ENCODE measurements at places on chromosomes 6 and 20.

DNA sequence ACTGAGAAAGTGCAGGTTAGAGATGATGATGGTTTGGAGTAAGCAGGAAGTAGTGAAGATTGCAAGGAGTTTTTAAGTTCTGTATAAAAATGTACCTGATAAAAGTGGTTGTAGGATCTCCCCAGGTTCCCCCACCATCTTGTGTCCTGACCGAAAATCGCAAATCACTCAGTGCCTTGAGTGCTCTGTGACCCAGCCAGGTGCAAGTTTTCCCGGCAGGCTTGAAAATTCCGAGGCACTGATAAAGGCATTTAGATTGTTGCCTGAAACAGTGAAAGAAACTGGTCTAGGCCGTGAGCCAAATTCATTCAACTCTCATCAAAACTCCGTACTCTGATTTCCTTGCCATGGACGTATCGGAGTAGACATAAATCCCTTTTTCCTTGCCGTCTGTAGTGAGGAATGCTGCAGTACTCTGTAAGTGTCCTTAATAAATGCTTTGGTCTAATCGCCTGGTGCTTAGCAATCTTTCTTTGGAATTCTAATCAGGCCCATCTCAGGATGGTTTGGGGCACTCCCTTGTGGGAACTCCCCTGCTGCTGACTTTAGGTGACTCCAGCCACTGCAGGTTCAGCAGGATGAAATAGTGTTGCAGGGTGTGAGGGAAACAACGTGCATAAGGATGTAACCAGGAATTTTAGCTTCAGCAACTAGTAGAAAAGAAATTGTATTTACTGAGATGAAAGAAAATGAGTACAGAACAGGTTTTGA is 1199.8 kb upstream of the MAP3K7 start:
- no peak for DNase-seq

DNA sequence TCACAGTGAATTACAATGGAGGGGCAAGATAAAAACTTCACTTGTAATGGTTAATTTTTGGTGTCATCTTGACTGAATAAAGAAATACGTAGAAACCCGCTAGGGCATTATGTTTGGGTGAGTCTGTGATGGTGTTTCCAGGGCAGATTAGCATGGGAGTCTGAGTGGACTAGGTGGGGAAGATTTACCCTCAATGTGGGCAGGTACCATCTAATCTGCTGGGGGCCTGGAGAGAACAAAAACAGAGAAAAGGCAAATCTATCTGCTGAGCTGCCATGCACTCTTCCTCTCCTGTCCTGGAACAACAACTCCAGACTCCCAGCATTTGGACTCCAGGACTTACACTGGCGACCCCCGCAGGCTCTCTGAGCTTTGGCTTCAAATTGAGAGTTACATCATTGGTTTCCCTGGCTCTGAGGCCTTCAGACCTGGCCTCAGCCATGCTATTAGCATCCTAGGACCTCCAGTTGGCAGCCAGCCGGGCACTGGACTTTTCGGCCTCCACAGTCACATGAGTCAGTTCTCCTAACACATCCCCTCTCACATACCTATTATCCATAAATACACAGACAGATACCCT is 19.7 kb downstream of the NINL start:
- DNase-seq = no peak

DNA sequence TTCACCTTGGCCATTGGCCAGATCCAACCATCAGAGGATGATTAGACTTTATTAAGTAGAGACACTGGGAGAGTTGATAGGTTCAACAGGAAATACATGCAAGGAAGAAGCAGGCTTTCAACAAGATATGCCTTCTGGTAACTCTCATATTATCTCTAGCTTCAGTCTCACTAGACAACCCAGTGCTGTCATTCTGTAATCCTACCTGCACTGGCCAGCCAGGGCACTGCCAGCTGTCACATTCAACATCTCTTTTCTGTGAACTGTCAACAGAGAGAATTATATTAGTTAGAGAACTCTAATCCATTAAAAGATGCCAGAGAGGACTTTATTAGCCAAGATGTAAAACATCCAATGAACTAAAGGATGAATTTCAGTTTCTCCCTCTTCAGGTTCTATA is 337.9 kb upstream of the JAG1 start:
- DNase-seq = no peak

GRCh38 chr6:165231581-165232561 is 77.5 kb downstream of the C6orf118 start:
- no peak for DNase-seq

- DNase-seq = no peak
Measured at GRCh38 chr20:10501402-10501801, 66.3 kb downstream of the SLX4IP start.

DNA sequence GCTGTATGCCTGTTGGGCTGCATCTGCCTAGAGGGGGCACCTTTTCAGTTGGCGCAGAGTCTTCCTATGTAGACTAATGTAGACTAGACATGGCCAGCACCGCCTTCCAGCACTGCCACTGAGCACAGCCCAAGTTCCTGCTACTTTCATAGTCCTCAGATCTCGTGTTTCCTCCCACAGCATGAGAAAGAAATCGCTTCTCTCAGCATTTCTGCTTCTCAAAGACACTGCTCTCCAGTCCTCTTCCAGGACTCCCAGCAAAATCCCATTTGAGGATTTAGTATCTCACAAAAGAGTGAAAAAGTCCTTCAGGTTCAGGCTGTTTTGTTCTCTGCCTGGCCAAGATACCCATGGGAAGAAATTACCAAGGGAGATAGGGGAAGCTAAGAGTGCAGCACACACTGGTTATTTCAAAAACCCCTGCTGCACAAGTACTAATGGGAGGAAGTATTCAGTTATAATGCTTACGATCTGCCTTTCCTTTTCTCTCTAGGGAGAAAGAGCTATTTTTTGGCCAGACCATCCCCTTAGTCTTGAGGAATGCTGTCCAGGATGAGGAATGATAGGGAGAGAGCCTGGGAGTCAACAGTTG is 35.7 kb downstream of the OGFRL1 start:
- DNase-seq = no peak

DNA sequence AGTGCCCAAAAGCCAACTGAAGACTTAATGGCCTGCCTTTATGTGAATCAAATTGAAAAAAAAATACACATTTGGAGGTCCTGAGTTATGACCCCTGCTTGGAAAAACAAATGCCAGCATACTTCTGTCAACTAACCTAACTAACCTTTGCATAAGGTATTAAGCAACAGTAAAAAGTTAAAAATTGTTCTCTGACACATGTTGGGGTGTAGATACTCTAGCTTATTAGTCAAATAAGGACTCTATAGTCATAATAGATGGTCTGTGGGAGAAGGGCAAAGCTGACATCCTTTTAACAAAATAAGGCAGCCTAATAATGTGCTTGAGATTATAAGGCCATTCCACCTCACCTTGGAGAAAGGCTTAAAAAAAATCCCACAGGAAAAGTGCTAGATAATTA is 140.5 kb downstream of the HIVEP2 start:
- DNase-seq = no peak

GRCh38 chr6:13327691-13328075 is 654 bp downstream of the TBC1D7 start:
- no peak for DNase-seq

GRCh38 chr6:113168057-113168456 is 689.1 kb upstream of the MARCKS start:
- DNase-seq = no peak

GRCh38 chr6:156379392-156380289 is 397.5 kb upstream of the ARID1B start:
- DNase-seq = no peak

DNA sequence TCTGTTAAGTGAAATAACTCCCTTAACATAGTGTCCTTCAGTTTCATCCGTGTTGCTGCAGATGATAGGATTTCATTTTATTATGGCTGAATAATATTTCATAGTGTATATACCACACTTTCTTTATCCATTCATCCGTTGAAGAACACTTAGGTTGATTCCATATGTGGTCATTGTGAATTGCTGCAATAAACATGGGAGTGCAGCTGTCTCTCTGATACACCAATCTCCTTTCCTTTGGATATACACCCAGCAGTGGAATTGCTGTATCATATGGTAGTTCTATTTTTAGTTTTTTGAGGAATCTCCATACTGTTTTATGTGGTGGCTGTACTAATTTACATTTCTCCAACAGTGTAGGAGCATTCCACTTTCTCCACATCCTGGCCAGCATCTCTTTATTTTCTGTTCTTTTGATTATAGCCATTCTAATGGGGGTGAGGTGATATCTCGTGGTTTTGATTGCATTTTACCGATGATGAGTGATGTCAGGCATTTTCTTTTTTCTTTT is 193.2 kb downstream of the SLC16A10 start:
- DNase-seq = no peak

GRCh38 chr20:9137001-9137400 is 68.1 kb downstream of the PLCB4 start:
- no peak for DNase-seq

- DNase-seq = peak; percentile 24
Measured at GRCh38 chr6:46184114-46184513, 13.3 kb upstream of the ENPP5 start.

DNA sequence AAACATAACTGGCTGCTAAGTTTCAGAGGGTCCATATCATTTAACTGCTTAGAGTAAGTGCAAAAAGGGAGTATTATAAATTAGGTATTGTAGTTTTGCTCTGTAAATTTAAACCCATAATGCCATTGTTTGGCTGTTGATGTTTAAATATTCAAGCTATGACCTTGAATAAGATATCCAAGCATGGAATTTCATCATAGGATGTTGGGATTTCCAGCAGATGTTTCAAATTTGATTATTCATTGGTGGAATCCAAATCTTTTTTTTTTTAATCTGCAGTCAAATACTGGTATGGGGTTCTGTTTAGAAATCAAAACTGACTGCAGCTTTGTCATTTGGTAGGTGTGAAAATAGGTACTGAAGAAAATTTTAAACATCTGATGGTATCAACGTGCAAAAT is 161.0 kb downstream of the KHDC1L start:
- DNase-seq = no peak

DNA sequence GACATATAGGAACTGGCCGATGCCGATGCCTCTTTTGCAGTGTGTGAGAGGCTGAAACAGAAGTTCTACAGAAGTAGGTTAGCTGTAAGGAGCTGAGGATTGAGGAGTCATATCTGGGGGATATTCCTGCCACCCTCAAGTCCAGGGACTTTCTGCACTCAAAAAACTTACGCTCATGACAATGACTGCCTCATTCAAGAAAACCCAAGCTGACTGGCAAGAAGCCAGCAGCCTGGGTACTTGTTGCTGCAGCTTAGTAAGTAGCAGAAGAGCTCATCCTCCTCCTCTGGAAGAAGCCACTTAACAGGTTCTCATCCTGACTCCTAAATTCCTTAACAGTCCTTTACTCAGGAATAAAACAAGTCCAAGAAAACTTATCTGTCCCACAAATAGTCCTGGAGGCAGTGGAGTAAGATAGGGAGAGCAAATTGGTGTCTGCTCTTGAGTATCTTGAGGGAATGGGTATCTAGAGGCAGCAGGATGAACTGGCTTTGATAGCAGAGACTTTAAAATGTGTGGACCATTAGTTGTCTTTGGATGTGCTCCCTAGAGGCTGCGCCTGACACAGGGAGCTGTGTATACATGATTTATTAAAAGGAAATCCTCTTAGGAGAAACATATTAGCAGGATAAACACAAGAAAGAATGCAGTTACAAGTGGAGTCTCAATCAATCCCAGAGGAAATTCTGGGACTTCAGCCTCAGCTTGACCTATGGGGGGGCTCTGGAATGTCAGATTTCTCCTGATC is 7.4 kb downstream of the CALHM5 start:
- DNase-seq = no peak

DNA sequence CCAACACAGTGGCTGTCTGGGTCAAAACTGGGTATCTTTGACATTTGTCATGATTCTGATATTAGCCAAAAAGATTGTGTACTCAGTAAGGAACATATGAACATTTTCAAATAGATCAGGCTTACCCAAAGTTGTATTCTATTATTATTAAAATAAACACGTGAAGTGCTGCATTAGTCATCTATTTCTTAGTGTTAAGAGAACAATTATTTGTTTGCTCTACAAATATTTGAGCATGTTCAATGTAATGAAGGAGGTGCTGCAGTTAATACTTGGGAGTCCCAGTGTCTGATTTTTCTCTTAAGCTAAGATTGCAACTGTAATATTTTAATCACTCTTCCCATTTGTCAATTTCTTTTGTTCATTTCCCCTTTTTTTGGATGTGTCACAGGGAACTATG is 28.2 kb downstream of the CNR1 start:
- DNase-seq = no peak

- DNase-seq = no peak
Measured at GRCh38 chr6:138107752-138108592, 753 bp upstream of the PERP start.

GRCh38 chr6:157080986-157081391 is 242.3 kb downstream of the TMEM242 start:
- DNase-seq = no peak

- DNase-seq = no peak
Measured at GRCh38 chr6:83008626-83009025, 57.0 kb downstream of the UBE3D start.

- no peak for DNase-seq
Measured at GRCh38 chr6:39772559-39773273, 19.5 kb upstream of the DAAM2 start.

- DNase-seq = no peak
Measured at GRCh38 chr20:24911461-24911860, 37.6 kb upstream of the CST7 start.

DNA sequence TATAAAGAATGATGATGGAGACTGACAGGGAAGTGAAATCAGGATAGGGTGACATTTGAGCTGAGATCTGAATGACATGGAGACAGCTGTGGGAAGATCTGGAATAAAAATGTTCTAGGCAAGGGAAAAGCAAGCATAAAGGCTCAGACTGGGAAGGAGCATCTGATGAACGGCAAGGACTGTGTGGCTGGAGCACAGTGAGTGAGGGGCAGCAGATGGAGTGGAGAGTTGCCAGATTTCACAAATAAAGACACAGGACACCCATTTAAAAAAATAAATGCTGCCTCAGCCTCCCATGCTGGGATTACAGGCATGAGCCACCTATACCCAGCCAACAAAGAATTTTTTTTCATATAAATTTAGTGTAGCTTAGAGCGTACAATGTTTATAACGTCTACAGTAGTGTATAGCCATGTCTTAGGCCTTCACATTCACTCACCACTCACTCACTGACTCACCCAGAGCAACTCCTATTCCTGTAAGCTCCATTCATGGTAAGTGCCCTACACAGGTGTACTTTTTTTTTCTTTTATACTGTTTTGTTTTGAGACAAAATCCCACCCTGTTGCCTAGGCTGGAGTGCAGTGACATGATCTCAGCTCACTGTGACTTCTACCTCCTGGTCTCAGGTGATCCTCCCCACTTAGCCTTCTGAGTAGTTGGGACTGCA is 2.4 kb upstream of the ZBTB24 start:
- DNase-seq = no peak

DNA sequence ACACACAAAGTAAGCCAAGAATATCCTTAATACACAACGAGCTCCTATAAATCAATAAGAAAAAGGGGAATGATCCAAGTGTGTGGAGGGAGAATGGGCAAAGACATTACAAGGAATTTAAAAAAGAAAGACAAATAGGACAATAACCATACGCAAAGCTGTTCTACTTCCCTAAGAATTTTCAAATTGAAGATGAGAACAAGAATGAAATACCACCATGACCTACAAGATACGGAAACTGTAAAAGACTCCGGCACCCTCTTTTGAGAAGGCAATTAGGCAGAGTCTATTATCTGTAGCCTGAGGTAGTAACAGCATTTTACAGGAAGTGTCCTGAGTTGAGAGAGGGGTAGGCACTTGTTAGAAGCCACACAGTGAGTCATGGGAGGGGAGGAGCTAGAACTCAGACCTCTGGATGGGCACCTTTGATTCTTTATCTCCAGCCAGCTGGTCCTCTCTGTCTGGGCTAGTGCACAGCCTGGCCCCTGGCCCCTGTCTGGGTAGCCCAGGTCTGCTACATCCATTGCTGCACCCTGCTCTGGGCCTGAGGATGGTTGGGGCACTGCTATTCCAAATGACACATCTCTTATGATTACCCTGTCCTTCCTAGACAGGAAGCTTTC is 15.3 kb downstream of the RSPO4 start:
- DNase-seq = no peak
